NCI-H187 (cell line): ENCODE measurements at places on chromosomes 13 and 19.
A peak's percentile ranks its signal among the peaks of the same experiment; 100 is the strongest.

DNA sequence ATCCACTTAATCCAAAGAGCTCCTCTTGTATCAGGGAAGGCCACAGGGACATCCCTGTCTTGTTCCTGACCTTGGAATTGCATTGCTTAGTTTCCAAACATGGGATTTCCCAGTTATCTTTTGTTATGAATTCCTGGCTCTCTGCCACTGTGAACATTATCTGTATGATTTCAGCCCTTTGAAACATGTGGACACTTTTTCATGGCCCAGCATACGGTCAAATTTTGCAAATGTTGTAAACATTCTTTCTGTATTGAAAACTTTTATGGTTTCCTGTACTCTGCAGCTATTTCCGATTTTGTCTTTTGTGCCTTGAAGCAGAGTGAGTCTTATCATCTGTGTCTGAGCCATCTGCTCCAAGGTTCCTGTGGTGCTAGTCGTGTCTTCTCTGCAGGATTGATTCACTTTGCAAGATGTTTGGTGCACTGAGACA lies 4.5 kb upstream of the CFAP97D2 start:
- DNase-seq, result no peak

DNA sequence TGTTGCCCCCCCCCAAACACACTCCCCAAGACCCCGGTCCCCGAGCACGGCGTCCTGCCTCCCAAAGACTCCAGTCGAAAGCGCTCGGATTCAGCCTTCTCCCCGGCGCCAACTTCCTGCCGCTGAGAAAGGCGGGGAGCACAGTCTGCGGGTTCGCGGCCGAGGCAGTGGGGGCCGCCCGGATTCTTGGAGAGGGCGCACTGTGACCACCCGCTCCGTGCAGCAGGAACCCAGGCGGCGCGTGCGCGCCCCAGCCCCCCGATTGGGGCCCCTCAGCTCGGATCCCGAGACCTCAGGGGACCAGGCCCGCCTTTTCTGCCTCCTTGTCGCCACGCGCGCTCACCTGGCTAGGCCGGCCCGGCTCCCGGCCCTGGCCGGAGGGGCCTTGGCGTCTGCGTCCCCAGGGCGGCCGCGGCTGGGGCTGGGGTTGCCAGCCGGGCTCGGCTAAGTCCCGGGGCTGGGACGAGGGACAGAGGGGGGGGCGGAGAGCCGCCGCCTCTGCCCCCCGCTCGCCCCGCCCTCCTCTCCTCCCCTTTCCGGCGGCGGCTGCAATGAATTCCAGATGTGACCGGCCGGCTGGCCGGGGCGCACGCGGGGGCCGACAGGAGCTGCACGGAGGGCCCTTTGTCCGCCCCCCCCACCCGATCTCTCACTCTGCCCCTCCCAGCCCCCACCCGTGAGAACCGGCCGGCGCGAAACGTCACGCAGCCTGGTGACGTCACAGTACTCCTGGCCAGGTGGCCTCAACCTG lies at the start of gene S1PR2:
TSS of gene S1PR2 (minus strand) at position 471 of the 751 bp plus-strand sequence. CDS start 6,426 bp downstream, outside the sequence.
- DNase-seq, result peak; percentile 17

DNA sequence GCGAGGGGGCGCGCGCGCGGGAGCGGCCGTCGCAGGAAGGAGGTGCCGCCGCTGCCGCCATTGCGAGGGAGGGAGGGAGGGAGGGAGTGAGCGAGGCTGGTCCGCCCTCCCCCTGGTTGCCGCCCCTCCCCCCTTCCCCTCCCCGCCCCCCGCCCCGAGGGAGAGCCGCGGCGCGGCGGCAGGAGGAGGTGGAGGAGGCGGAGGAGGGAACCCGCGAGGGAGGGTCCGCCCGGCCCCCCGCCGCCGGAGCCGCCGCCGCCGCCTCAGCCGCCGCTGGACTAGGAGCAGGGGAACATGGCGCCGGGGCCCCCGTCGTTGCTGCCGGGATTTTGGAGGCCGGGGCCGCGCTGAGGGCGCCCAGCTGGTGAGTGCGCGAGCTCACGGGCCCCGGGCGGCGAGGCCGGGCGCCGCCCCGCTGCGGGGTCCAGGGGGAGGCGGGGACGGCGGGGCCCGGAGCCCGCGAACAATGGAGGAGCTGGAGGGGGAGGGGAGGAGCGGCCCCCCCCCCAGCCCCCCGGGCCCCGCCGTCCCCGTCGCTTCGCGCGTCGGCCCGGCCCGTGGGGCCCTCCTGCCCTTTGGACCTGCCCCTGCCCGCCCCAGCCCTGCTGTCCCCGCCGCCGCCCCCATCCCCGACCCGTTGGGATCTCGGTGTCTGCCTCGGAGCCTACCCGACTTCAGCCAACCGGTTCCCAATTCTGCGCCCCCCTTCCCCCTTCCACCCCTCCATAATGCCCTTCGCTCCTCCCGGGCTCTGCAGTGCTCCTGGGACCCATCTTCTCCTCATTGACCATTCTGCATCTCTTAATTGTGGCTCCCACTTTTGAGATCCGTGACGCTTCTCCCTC lies at the start of gene ARHGAP35:
TSS of gene ARHGAP35 (plus strand) at position 152 of the 845 bp plus-strand sequence. CDS start 57,679 bp downstream, outside the sequence.
- peak; percentile 88 for DNase-seq

GRCh38 chr13:111902726-111903125 lies 164.2 kb upstream of the SOX1 start:
- DNase-seq, result no peak

DNA sequence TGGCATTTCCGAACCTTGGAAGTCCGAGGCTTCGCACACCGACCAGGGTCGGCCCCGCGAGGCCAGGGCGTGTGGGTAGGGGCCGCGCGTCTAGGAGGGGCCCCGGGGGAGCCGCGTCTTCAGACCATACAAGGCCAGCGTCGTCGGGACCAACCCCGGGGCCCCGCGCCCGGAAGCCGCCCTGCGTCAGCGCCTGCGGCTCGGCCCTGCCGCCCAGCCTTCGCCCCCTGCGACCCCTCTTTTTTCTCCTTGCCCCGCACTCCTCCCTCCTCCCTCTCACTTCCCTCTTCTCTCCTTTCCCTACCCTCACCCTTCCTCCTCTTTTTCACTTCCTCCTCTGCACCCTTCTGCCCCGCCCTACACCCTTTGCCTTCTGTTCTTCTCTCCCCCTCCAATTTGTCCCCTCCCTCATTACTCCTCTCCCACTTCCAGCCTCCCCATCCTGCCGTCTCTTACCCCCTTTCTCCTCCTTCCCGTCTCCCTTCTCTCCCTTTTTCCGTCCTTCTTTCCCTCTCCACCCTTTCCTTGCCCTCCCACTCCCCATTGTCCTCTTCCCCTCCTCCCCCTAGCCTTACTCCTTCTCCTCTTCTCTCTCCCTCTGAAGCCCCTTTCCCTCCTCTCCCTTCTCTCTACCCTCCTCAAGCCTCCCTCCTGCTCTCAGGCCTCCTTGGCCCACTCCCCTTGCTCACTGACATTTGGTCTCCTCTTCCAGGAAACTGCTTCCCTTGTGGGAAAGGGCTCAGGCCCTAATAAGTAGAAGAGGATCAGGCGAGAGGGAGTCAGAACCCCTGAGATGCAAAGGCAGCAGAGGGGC lies 2.2 kb upstream of the PLEKHG2 start:
- DNase-seq, result no peak

DNA sequence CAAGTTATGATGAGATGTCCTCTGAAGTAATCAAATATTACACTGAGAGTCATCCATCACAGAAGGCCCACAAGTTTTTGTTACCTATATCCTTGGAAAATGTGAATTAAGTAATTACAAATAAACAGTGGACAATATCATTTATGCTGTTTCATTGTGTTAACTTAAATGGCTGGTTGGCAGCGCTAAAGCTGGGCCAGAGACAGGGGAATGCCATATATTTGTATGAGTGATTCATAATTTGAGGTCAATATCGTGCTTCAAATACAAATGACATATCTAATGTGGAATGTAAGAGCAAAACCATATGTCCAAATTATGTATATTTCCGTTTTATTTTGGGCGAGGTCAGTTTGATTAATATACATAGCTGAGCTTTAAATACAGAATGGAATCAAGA lies 1556.2 kb downstream of the SLITRK5 start:
- no peak for DNase-seq

- peak; percentile 43 for DNase-seq
These were observed 624.8 kb downstream of the LIG4 start for GRCh38 chr13:107590556-107590955.

DNA sequence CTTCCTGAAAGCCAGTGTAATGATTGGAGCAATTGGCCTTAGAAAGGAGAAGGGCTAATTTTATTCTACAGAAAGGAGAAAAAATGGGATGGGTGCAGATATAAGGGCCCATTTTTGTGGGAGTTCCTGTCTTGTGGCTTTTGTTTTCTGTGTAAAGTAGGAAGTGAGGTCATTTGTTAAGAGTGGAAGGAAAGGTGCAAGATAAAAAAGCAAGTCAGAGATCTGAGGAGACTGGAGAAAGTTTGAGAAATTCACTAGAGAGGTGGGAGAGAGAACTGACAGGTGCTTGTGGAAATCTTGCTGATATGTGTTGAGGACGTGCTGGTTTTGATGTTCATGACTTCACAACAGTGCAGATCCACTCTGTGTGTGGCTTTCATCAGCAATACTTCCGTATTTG lies 349.4 kb downstream of the DLEU7 start:
- no peak for DNase-seq

- DNase-seq, result no peak
These were observed 6.0 kb downstream of the RNASEH2B start for GRCh38 chr13:50915565-50915964.

DNA sequence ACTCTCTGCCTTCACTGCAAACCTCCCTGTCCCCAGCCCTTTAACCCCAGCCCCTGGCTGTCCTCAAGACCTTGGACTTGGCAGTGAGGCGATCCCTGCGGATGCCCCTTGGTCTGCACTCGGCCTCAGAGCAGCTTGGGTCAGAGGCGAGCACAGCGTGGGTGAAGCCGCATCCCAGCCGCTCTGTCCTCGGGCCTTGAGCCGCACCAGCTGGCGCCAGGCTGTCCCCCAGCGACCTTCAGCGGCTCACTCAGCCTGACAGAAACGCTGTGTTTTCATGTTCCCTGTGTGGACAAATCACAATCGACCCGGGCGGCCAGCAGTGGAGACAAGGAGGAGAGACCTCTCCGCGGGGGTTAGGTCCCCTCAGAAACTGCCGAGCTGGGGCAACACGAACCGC lies 52.0 kb downstream of the GNG7 start:
- DNase-seq, result no peak

- no peak for DNase-seq
These were observed 40.8 kb downstream of the CHST8 start for GRCh38 chr19:33662391-33663092.

- no peak for DNase-seq
These were observed 306 bp downstream of the SUGT1 start for GRCh38 chr13:52652980-52653303.

GRCh38 chr13:23867027-23867491 lies 22.1 kb downstream of the MIPEP start:
- no peak for DNase-seq

GRCh38 chr13:48263196-48263595 lies 30.2 kb downstream of the ITM2B start:
- no peak for DNase-seq

DNA sequence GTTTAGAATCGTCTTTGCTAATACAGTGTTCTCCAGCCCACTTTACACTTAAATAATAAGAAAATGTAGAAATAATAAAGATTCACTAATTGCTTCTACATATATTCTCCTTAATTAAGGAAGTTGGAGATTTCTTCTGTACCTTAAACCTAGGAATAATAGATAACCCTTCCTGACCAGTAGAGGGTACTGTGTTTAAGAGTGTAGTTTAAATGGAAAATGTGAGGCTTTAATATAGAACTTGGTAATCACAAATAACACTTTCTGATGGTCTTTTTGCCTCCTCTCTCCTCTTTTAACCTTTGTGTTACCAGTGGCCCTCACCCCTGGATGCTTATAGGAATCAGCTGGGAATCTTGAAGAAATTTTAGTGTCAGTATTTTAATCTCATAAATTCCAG lies 20.7 kb downstream of the POMP start:
- no peak for DNase-seq

DNA sequence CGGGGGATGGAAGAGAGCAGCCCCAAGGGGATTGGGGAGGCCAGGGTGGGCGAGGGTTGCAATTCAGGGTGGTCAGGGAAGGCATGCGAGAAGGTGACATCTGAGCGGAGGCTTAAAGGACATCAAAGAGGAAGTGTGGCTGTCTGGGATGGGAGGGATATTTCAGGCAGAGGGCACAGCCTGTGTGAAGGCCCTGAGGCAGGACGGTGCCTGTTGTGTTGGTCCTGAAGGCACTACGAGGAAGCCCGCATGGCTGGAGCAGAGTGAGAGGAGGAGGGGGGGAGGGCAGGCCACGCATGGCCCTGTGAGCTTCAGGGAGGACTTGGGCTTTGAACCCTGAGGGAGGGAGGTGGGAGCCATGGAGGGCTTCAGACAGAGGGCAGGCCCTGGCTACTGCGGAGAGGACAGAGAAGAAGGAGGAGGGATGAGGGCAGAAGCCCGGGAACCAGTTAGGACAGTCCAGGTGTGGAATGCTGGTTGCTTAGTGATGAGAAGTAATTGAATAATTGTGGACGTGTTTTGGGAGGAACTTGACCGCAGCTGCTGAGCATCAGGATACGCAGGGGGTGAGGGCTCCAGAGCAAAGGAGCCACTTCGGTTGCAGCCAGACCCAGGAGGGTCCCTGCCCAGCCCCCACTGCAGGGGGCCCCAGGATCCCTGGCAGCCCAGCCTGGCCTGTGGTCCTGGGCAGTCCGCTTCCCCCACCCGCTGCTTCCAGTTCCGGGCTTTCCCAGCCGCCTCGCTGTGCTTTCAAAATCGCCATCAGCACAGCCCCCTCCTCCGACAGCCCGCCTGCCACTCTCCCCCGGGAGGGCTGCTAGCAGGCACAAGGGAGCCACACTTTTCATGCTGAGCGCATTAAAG lies 6.2 kb downstream of the TLE6 start:
- peak; percentile 98 for DNase-seq

GRCh38 chr13:33146843-33147611 lies 130.8 kb downstream of the KL start:
- DNase-seq, result no peak

- no peak for DNase-seq
These were observed 406.9 kb downstream of the LIG4 start for GRCh38 chr13:107808389-107808788.

DNA sequence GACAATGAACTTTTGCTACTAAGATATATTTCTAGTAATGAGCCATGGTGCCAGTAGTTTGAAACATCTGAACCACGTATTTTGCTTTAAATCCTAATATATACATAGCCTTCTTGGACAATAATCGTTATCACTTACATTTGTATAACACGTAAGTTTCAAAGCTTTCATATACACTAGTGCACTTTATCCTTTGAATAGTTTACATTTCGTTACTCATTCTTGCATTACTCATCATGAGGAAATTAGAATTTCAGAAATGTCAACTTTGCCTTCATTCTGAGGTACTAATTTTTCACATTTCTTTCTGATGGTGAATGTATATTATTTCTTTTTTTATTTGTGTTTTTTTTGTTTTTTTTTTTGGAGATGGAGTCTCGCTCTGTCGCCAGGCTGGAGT lies 5.8 kb downstream of the KBTBD7 start:
- no peak for DNase-seq

GRCh38 chr13:98097749-98098148 lies 45.1 kb upstream of the FARP1 start:
- DNase-seq, result no peak

GRCh38 chr19:45099467-45100191 lies 6.7 kb downstream of the PPP1R37 start:
- DNase-seq, result no peak
